Upper lobe of right lung (tissue), 1 donor: ENCODE measurements at places on chromosomes 6 and 20.
A peak's percentile ranks its signal among the peaks of the same experiment; 100 is the strongest.

DNA sequence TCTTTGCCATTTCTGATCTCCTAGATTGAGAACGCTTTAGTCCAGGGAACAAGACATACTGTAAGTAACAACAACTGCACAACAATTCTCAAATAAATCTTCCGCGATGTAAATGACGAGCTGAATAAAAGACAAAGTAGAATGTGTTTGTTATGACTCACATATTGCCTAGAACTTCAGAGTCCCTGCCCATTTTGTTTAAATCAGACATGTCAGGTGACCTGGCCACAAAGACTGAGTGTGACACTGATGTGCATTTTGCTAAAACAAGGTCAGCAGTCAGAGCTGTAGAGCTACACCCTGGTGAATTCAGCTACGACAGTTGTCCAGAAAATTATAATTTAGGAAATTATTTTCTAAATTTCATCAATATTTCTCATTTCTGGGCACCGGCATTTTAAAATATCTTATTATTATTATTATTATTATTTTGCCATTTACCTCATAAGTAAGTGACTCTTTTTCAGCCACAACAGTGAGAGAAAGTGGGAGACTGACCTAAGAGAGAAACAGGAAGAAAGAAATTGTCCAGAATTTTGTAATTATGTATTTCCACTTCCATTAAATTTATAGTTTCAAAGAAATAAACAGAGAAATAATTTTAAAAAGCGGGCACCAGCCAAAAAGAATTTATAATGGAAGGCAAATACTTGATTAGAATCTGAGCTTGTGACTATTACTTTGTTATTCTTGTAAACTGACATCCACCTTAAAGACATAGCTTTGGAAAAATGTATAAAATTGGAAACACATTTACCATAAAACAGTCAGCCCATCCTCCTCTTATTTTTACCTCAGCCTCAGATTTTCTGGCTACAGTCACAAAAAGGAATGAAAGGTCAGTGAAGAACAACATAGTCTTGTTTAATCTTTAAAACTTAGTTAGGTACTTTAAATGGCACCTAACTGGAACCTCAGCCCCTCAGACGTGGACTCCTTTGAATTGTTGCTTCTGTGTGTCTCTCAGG lies 157.0 kb upstream of the CITED2 start:
- no peaks in the 10 kb centered on the region for H3K36me3 ChIP-seq
- DNase-seq = no peak
- H3K27ac ChIP-seq = peak overlapping the region; percentile 47
- H3K4me3 ChIP-seq = no peak overlapping the region
- H3K4me1 ChIP-seq = peaks cover 28% of the 10 kb centered on the region
- no peaks in the 10 kb centered on the region for H3K27me3 ChIP-seq

DNA sequence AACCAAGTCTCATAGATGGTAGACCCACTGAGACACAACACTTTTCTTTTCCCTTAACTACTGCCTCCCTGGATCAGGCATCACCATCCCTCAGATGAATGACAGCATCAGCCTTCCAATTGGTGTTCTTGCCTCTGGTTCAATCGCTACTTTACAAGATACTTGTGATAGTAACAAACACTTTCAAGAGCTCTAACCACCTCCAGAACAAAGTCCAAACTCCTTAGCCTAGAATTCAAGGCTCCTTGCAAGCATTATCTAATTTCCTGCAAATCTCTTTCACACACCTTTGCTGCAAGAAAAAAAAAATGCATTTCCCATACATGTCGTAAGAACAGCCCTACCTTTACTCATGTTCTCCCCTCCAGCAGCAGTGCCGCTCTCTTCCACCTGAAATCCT lies 33.1 kb downstream of the RALGAPA2 start:
- peaks cover 22% of the 10 kb centered on the region for H3K4me1 ChIP-seq
- H3K36me3 ChIP-seq = peaks cover 8% of the 10 kb centered on the region
- no peak overlapping the region for H3K27ac ChIP-seq
- H3K4me3 ChIP-seq = no peak overlapping the region
- H3K27me3 ChIP-seq = no peaks in the 10 kb centered on the region

DNA sequence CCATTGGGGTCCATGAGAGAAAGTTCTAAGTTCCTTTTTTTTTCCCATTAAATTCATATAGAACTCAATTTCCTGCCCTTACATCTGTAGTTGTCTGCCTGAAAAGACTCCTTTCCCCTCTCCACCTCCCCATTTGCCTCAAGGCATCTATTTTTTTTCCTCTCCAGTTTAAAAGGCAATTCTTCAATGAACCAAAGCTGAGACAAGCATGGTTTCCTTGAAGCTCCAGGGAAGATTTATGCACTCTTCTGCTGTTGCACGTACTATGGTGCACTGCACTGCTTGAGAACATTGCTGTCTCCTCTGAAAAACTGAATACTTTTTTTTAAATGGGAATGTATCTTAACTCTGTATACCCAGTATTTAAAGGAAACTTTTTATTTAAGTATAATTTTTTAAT lies 465.2 kb downstream of the CD83 start:
- no peak overlapping the region for H3K4me3 ChIP-seq
- H3K4me1 ChIP-seq = no peaks in the 10 kb centered on the region
- H3K27me3 ChIP-seq = no peaks in the 10 kb centered on the region
- H3K27ac ChIP-seq = no peak overlapping the region
- H3K36me3 ChIP-seq = no peaks in the 10 kb centered on the region

DNA sequence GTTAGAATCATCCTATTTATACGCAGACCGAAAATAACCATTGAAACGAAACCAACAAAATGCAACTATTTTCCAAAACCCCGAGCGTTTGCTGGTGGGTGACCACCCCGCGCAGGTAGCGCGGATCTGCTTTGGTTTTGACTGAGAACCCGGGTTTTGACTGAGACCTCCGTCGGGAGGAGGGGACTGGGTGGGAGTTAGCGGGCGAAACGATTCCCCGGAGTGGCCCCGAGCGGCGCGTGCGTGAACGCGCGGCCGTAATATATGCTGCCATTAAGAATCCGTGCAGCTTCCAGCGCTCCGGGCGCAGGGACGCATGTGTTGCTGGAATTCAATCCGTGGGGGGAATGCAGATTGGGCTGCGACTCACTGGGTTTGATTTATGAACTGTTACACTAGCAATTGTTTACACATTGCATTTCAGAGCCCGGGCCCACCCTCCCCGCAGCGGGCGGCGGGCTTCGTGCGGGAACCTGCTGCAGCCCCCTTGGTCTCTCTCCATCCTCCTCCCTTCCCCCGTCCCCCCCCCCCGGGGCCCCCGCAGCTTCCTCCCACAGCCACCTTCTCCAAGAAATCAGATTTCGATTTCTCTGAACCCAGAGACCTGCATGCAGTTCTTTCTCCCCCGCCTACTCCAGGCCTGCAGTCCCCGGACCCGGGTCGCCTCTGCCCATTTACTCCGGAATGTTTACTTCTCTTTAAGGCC lies 9.9 kb downstream of the NRN1 start:
- no peak for DNase-seq
- H3K4me1 ChIP-seq = peaks cover 21% of the 10 kb centered on the region
- peak overlapping the region; percentile 68 for H3K4me3 ChIP-seq
- no peaks in the 10 kb centered on the region for H3K36me3 ChIP-seq

- no peaks in the 10 kb centered on the region for H3K36me3 ChIP-seq
- no peak overlapping the region for H3K27ac ChIP-seq
- no peaks in the 10 kb centered on the region for H3K4me1 ChIP-seq
- no peak overlapping the region for H3K4me3 ChIP-seq
- peaks cover 3% of the 10 kb centered on the region for H3K27me3 ChIP-seq
These were observed 216.4 kb downstream of the UNC5CL start for GRCh38 chr6:40822619-40823018.

DNA sequence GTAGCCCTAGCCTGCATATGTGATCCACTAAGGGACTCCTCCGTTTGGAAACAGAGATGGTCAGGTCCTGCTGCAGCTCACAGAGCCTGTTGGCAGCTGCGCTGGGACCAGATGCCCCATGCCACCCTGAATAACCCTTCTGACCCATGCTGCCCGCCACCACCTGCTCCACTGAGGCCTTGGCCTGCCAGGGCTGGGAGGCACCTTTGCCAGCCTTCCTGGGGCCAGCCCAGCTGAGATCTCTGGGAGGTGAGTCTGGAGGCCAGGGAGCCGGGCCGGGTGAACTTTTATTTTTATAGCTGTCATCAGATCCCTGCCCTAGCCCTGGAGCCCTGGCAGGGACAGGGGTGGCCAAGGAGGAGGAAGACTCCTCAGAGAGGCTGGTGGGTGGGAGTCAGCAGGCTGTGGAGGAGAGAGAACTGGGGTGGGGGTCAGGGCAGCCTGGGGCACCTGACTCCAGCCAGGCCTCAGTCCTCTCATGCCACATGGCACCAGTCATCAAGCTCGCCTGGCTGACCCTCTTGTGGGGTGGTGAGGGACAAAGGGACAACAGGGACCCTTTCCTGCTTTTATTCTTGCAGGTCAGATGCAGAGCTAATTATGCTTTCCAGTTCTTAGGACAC lies 10.0 kb downstream of the CEBPB start:
- DNase-seq = no peak
- no peak overlapping the region for H3K27ac ChIP-seq
- no peaks in the 10 kb centered on the region for H3K4me1 ChIP-seq
- H3K27me3 ChIP-seq = no peaks in the 10 kb centered on the region
- no peaks in the 10 kb centered on the region for H3K36me3 ChIP-seq
- H3K4me3 ChIP-seq = no peak overlapping the region

DNA sequence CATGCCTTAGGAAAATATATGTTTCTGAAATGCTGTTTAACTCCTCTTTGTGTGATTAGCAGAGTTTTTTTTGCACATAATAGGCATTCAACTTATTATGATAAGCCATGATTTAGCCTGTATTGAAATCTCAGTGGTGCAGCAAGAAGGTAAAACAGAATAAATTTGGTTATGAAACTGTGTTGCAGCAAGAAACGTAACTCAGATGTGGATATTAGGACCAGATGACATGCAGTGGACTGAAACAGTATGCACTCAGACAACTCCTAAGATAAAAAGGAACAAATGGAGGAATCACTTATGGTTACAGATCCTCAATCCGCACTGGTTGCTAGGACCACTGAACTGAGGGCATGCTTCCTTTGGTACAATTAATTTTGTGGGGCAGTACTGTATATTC lies 254.2 kb upstream of the HSF2 start:
- H3K27ac ChIP-seq = no peak overlapping the region
- H3K4me1 ChIP-seq = no peaks in the 10 kb centered on the region
- no peaks in the 10 kb centered on the region for H3K36me3 ChIP-seq
- no peak overlapping the region for H3K4me3 ChIP-seq
- DNase-seq = no peak
